Daoy (cell line): ENCODE measurements at places on chromosomes 11 and 22. TPM values are rescaled to one million over a fixed set of nuclear protein-coding genes. Genes with fewer than 3 reads are reported as not detected.

- no peak for DNase-seq
These were observed 85.0 kb upstream of the ANO1 start for GRCh38 chr11:69992943-69993694.

- DNase-seq = no peak
These were observed 224.6 kb downstream of the FAT3 start for GRCh38 chr11:92449222-92449621.

DNA sequence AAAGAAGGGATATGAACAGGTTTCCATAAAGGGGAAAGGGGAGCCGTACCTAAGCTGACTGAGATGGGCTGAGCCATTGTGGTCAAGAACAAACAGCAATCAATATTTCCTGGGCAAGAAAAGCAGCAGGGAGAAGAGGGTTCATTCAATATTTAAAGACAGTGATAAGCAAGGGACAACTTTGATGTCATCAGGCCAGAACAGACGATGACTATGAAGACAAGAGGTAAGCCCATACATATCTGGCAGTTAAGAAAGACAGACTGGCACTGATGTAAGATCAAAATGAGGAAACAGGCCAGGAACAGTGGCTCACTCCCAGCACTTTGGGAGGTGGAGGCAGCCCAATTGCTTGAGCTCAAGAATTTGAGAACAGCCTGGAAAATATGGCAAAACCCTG is 2.4 kb downstream of the OR5A2 start:
- DNase-seq = no peak

DNA sequence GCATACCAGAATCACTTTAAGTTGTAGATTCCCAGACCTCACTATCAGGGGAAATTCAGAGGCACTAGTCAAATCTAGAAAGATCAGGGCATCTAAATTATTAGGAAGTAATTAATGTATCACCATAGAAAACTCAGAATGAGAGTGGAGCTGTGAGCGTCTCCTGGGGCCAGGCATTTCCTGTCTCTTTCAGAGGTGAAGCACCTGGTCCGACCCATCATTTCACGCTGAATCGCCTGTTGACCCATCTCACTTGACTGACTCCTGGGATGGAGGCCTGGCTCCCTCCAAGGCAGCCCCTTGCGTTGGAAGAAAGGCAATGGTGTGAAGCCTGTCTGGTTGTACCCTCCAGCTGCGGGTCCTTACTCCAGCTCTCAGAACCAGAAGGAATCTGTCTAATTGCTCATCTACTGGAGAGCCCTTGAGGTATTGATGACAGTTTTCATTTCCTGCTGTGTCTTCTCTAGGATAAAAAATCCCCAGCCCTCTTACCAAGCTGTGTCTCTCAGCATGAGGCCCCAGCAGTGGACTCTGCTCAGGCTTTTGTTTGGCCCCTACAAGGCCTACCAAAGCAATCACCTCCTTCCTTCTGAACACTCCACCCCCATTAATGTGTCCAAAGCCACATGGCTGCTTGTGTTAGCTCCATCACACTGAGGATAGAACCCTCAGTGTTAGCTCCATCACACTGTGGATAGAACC is 93.2 kb upstream of the SYT13 start:
- DNase-seq = no peak

GRCh38 chr11:67492801-67493547 is 10.1 kb downstream of the AIP start:
- no peak for DNase-seq

GRCh38 chr11:13009476-13009920 is 382 bp downstream of the RASSF10 start:
- DNase-seq = no peak

DNA sequence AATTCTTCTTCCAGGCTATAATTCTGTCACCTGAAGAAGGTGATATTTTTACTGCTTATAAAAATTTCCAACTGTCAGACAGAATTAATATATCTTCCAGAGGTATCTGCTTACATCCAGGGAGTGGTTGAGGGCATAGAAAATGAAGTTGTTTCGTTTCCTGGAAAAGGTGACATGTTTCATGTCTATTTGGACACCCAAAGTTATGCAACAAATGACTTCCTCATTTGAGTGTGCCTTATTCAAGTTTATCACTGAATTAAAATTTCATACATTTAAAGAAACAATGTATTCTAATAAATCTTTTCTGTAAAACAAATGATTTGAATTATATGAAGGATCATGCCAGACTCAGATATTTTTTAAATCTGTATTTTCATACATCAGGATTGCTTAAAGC is 8.5 kb upstream of the GRAMD1B start:
- no peak for DNase-seq

GRCh38 chr11:97548280-97548679 is 1158.5 kb downstream of the JRKL start:
- DNase-seq = no peak

DNA sequence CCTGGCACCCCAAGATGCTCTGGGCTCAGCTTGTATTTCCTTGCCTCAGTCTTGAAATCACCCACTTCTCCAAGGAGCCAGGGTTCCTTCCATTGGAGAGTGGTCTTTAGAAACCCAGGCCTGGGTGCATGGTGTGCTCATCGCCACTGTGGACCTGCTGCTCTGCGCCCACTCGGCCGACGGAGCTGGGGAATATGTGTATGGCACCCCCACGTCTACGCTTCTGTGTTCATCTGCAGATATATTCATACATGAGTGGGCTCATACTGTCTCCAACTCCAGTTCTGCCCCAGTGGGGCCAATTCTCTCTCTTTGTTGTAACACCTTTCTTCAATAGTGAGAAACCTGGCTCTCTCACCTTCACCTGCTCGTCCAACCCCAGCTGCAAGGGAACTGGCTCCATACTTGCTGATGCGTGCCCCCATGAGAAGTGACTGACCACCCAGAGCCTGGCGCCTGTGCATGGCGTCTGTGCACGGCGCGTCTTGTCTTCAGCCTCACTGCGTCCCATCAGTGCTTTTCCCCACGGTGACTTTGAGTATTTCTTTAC is 39.8 kb downstream of the KCNQ1 start:
- no peak for DNase-seq

Gene MGAT3
- total RNA-seq = 0.15 and 0.86 TPM in 2 replicates
